HFF-Myc (cell line): ENCODE measurements at places on chromosomes 1 and 21.

DNA sequence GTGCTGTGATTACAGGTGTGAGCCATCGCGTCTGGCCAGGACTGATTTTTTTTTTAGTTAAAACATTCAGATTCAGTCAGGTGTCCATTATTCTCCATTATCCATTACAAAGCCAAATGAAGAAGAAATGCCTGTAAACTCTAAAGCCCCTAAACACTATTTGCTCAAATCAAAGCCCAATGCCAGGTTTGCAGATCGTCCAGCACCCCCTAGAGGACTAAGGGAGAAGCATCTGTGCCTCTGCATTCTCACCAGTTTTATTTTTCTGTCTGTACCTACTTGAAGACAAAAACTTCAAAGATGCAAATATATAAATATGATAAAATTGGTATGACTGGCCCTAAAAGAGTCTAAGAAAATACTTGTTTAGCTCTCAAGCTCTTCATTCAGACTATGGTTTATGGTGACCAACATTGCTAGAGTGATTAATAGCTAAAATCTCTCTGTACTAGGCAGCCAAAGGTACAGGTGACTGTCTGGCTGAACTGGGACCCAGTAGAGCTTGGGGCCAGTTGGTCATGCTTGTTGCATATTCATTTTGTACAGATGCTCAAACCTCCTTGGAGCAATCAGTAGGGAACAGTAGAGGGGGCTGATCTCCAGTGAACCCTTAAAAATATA, 138.4 kb downstream of the SYT2 start:
- no peak for DNase-seq

DNA sequence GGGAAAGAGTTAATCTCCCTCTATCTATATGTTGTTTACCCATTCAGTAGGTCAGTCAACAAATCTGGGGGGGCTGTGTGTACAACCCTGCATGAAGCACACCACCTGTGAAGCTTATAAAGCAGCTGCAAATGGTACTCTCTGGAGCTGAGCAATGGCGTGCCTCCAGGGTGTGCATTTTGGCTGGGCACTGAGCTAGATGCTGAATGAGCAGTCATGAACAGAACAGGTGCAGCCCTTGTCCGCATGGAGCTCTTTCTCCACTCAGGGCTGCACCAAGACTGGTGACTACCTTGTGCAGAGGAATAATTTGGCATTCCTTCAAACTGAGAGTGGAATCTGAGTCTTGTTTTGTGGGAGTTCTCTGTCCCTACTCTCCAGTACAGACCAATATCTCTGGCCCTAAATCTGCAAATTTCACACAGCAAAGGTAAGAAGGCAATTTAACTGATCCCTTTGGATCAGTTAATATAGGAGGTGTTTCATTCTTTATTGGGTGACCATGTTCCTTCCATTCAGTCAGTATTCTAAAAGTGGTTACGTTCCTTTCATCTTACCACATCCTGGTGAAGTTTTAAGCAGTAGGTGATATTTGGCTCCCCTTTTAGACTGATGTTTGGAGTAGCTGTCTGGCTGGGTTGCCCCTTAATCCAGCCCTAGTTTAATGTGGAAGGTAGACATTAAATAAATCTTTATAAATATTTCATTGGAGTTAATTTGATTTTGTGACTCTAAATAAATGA, 76.0 kb downstream of the GPR88 start:
- DNase-seq = no peak

GRCh38 chr1:67874501-67875111, 41.3 kb upstream of the GNG12 start:
- no peak for DNase-seq

GRCh38 chr1:40316595-40317393, at the start of gene COL9A2:
COL9A2 (minus strand) TSS chr1:40317286; CDS start chr1:40317197, 89 bp downstream.
- DNase-seq = no peak

GRCh38 chr1:178238722-178239510, 145.0 kb downstream of the RASAL2 start:
- DNase-seq = peak; percentile 85

DNA sequence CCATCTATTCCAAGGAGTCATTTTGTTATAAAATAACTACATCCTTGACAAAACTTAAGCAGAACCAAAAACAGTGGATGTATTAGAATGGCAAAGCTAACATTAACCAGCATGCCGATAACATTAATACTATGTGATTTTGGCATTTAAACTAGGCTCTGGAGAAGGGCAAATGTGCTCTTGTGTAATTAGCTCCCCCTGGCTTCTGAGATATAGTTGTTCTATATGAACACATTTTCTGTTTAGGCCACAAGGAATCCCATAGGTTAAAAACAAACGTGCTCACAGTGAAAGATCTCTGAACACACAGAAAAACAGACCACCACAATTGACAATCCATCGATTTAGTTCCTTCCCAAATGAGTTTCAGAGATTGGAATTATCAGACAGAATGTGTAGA, 57.4 kb upstream of the TARS2 start:
- DNase-seq = no peak

- no peak for DNase-seq
Observed at GRCh38 chr21:38986406-38986805, 180.7 kb downstream of the ETS2 start.

DNA sequence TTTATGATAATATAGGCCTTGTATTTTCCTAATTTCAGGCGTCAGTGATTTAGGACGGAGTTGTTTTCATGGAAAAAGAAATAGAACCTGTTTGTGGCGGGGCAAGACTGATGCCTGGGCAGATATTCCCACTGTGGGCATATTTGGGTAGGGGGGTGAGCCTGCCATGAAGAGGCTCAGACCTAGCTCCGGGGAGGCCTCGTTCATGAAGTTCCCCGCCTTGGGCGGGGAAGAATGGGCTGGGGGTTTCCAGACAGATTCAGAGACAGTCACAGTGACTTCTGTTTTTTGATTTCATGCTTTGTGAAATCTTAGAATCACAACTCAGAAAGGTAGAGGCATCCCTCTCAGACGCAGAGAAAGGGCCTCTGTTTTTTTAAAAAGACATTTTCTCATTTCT, 36.1 kb downstream of the RUNX3 start:
- DNase-seq = no peak

GRCh38 chr1:218809061-218809460, 364.6 kb upstream of the LYPLAL1 start:
- DNase-seq = no peak

- DNase-seq = no peak
Observed at GRCh38 chr1:210364479-210364878, 35.8 kb downstream of the HHAT start.

- no peak for DNase-seq
Observed at GRCh38 chr1:39270368-39270767, 65.9 kb downstream of the MACF1 start.

- DNase-seq = no peak
Observed at GRCh38 chr1:232912845-232913580, 37.4 kb upstream of the NTPCR start.

GRCh38 chr1:54335011-54335754, 71.0 kb downstream of the SSBP3 start:
- DNase-seq = peak; percentile 52

DNA sequence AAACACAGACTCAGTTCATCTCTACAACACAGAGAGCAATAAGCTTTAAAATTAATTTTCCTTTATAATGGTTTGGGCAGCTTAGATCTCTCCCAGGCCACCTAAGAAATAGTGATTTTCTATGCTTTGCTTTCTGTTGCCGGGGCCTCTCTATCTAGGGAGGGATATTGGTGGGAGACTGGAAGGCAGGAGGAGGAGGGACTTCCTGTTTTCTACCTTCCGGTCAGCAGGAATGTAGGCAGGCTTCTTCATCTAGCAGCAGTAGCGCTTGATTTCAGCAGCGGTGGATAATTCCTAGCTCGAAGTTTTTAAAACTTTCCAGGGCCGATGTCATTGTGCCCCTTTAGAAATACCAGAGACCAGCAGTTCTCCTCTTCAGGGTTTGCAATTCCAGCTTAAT, 5.1 kb upstream of the DESI2 start:
- no peak for DNase-seq

- peak; percentile 29 for DNase-seq
Observed at GRCh38 chr1:226626577-226626956, 78.0 kb downstream of the STUM start.

- no peak for DNase-seq
Observed at GRCh38 chr1:9059891-9060744, 9.3 kb downstream of the SLC2A5 start.
